ENCODE measurements at places on chromosomes 16 and 17.

DNA sequence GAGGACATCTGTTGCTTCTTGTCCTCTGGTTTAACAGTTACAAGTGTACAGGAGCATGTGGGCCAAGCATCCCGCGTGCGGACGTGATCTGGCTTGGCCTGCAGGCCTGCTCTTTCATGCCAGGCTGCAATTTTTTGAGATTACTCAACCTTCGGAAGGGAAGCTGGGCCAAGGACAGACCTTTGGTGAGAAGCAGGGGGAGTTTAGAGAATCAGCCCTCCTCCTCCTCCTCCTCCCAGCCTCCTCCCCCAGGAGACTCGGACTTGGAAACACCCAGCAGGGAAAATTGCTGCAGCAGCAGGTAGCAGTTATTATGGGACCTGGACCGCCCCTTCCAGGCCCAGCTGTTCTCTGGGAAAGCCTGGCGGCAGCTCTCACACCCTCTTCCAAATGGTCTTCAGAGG, 5.1 kb upstream of the KLHL36 start:
- DNase-seq: no peak

GRCh38 chr17:6388416-6388815, 46.5 kb downstream of the AIPL1 start:
- no peak for DNase-seq

GRCh38 chr16:19967963-19968362, 83.3 kb upstream of the GPRC5B start:
- no peak for DNase-seq

DNA sequence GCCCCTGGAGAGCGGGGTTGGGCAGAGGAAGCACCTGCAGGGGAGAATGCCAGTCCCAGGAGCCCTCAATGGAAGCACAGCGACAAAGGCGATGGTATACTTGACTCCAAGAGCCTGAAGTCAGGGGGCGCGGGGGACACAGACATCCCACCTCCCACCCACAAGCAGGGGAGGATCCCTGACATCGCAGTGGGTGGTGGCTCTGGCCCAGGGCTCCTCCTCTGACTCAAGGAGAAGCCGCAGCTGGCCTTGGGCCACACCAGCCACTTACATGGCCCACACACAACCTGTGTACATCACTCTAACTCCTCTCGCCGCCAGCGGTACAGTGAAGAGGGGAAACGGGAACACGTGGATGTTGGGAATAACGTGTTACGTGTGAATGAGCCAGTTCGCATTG, 44.3 kb downstream of the FZD2 start:
- no peak for DNase-seq

DNA sequence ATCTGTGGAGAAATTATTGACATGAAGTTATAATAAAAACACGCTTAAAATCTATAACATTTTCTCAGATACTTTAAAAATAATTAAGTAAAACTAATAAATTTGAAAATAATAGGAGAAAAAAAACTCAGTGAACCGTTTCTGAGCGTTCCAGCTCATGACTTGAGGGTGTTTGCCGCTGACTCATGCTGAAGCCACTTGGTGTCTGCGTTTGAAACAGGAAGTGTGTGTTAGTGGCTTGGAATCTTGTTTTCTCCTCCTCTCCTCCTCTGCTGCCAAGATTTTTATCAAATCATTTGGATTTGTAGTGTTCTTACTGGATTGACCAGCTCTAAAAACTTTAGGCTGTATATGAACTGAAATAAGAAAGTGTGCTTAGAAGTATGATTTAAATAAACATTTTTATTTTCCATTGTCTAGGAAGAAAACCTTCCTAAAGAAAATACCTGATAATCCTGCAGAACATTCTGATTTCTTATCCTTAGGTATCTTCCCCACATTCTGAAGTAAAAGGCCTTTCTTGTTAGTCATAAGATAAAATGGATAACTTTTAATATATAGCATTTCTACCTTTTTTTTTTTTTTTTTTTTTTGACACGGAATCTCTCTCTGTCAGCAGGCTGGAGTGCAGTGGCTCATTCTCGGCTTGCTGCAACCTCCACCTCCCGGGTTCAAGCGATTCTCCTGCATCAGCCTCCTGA, 30.8 kb downstream of the USP10 start:
- no peak for DNase-seq

DNA sequence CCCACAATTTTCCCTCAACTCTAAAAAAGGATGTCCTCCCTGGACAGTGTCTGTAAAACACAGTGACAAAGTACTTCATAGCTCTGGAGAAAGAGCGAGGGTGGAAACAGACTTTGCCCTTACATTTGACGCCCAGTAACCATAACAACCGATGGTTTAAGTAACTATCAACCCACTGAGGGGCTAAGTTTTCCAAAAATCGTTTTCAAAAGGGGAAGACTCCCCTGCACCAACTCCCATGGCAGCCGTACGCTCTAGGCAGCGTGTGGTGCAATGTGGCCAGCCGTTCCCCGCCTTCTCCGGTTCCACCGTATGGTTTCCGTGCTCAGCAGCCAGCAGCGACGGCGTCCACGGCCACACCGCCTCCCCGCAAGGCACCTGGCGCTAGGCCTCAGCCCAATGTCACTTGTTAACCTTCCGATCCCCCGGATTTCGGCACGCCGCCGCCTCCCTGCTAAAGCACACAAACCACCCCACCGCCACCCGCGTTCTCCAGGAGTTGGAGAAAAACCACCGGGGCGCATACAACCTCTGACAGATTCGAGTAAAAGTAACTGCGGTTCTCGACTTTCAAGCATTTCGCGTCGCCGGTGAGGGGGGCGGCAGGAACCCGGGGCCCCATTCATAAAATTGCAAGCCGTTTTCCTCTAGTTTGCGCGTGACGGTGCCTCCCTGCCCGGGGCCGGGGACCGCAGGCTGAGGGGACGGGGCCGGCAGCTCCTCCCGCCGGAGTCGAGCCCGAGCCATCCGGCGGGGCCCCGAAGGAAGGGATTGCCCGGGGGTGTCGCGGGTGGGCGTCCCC, 661 bp downstream of the TEX2 start:
- DNase-seq: peak; percentile 10

DNA sequence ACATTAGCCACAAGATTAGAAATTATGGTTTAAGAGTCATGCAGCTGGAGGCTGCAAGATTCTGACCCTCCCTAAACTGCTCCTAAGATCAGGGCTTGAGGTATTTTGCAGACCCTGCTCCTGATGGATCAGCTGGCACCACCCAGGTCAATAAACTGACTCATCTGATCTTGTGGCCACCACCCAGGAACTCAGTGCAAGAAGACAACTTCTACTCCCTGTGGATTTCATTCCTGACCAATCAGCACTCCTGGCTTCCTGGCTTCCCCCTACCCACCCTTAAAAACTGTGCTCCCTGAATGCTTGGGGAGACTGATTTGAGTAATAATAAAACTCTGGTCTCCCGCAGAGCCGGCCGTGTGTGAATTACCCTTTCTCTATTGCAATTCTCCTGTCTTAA, 25.0 kb upstream of the MILR1 start:
- DNase-seq: no peak

- DNase-seq: no peak
Measured at GRCh38 chr17:80111702-80112470, 10.5 kb downstream of the GAA start.

DNA sequence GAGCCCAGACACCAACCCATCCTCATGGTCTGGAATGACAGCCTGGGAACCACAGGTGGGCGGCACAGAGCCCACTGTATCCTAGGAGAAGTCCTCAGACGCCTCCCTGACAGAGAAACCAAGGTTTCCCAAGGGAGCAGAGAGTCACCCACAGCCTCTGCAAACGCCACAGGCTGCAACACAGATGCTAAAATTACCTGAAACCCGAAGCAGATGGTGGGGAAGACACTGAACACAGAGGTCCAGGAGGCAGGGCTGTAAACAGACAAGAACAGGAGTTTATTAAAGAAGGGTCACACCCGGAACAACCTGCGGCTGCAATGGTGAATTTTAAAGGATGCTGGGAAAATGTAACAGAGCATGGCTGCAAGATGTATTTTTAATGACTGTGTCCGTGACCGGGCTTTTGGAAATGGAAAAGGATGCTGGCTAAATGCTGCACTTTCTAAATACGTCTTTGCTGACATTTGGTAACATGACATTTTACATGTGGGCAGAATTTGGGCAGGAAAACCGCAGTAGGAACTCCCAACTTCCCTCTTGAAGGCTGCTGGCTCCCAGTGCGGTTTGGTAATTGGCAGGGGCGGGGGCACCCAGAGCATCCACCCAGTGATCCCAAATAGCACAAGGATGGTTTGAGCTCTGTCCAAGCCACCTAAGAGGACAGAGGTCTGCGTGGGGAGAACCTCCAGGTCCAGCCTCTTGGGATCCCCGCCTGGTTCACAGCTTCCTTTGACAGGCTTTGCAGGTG, 13.1 kb downstream of the SLC38A8 start:
- no peak for DNase-seq

DNA sequence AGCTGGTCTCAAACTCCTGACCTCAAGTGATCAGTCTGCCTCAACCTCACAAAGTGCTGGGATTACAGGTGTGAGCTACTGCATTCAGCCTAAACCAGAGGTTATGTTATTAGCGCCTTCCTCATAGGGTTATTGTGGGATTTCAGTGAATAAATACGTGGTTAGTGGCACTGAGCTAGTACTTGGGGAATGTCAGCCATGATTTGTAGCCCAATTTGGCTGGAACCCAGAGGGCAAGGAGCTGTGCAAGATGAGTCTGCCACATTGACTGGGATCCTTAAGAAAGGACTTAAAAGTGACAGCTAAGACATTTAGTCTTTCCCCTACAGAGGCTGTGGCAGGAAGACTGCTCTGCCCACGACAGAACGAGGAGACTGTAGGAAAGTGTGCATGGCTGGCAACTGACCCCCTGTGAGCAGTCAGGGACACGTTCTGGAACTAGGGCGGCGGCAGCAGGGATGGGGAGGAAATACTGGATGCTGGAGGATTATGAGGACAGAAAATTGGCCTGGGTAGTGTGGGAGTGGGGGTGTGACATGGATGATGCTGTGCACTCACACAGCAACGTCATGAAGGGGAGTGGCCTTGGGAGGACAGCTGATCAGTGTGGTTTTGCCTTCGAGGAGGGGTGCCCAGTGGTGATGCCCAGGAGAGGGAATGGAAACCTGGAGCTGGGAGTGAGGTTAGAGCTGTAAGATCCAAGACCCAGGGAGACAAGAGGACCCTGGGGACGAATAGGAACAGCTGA, 14.6 kb downstream of the ATP5PD start:
- DNase-seq: peak; percentile 23

DNA sequence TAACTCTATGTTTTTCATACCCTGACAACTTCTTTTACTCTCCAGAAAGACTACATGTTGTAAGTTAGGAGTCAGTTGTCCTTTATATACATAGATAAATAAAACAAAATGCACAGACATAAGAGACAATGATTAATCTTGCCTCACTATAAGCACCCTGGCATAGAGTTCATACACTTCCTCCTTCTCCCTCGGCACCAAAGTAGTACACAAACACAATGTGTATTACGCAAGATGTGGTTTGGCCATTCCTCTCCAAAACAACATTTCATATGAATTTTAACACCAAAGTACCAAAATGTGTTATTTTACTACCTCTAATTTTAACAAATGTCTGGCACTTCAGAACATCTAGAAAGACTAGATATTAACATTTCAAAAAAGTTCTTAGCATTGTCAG, 17.2 kb upstream of the SLFN11 start:
- no peak for DNase-seq

DNA sequence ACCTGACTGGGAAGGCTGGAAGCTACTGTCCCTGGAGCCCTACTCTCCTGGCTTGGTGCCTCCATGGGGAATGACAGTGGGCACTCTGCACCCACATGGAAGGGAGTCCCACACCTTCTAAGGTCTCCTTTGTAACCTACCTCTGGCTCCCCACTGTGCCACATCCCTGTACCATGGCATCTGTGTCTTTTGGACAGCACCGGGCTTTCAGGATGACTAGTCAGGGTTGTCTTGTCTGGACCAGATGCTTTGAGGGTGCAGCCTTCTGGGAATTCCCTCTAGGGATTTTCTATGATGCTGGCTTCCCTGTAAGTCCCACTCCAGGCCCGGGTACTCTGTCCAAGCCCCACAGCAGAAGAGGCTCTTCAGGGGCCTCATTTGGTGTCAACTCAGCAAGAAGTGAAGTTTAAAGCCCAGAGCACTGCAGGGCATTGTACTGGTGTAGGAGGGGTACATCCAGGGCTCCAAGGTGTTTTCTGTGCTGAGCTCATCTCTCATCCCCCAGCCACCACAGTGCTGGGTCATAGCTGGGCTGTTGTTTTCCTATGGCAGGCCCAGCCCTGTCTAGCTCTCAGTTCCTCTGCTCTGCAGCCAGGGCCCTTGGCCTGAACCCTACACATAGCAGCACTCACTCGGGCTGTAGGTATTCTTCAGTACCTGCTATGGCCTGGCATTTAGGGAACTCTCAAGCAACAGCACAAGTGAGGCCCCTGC, 255.3 kb downstream of the CPPED1 start:
- DNase-seq: no peak

GRCh38 chr17:8185582-8186445, 4.2 kb downstream of the BORCS6 start:
- DNase-seq: peak; percentile 96

- no peak for DNase-seq
Measured at GRCh38 chr17:77496401-77496801, 355.6 kb downstream of the SEC14L1 start.

GRCh38 chr17:8123695-8124349, at the start of gene HES7:
Gene HES7, minus strand, starts transcription at chr17:8124106. Its CDS starts 22 bp downstream, at chr17:8124084.
- no peak for DNase-seq

GRCh38 chr17:51152766-51153209, 571 bp upstream of the NME1 start:
- DNase-seq: no peak

DNA sequence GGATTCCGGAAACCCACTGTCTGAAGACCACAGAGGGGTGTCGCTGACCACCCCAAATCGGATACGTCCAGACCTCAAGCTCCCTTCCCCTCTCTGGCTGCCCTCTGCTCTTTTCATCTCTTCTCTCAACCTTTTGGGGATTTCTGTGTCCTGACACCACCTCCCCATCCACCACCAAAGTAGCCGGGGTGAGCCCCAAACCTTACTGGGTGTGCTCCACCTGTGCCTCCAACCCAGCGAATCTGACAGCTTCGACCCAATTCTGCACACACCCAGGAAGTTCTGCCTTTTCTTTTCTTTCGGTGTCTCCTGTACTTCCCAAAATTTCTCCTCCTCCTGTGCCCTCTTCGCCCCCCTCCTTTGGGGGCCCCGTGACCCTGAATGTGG, 534 bp downstream of the KCTD11 start:
- DNase-seq: no peak

DNA sequence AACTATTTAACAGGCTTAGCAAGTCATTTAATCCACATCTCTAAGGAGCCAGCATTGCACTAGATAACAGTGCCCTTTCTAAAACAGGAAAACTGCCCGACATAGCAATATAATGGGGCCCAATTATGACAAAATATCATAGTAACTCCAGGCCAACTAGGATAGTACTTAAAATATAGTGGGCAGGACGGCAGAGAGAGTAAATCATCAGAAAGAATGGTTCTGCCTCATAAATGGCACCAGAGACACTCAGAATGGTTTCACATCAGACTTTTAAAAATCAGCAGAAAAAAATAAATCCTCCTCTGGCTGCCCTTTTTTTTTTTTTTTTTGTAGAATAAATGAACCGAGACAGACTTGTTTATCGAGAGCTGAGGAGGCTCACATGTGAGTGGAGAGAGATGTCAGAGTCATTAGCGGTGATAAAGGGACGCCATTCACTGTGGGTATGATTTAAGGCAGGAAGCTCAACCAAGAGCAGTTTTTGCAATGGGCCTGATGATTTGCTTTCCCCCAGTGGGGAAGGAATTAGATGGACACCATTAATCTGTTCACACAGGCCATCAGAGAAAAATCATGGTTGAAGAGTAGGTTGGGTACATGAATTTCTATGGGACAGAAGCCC, 62.6 kb downstream of the CPPED1 start:
- no peak for DNase-seq

Measured in stimulated activated CD8-positive, alpha-beta memory T cell treated with anti-CD3 and anti-CD28 coated beads, Interleukin-4, amount 100 ng/mL, for 4 hours (primary cell).